Right lobe of liver (tissue), 6 donors: ENCODE measurements at places on chromosomes 13 and 19.

GRCh38 chr13:77390391-77390790 is 63.5 kb upstream of the MYCBP2 start:
- H3K4me3 ChIP-seq: no peak overlapping the region
- H3K4me1 ChIP-seq: no peaks in the 10 kb centered on the region
- H3K27me3 ChIP-seq: no peaks in the 10 kb centered on the region
- no peaks in the 10 kb centered on the region for H3K36me3 ChIP-seq
- H3K27ac ChIP-seq: no peak overlapping the region

- H3K4me1 ChIP-seq: no peaks in the 10 kb centered on the region
- peak overlapping the region; percentile 13 for H3K27ac ChIP-seq
- H3K36me3 ChIP-seq: no peaks in the 10 kb centered on the region
- no peak overlapping the region for H3K4me3 ChIP-seq
- no peak for DNase-seq
These were observed 3.6 kb upstream of the HPN start for GRCh38 chr19:35037716-35038622.

GRCh38 chr19:31875591-31875990 is 469.8 kb upstream of the ZNF507 start:
- H3K4me1 ChIP-seq: no peaks in the 10 kb centered on the region
- H3K27ac ChIP-seq: no peak overlapping the region
- H3K4me3 ChIP-seq: no peak overlapping the region
- no peaks in the 10 kb centered on the region for H3K36me3 ChIP-seq
- no peaks in the 10 kb centered on the region for H3K27me3 ChIP-seq

- no peak overlapping the region for H3K27ac ChIP-seq
- no peak overlapping the region for H3K4me3 ChIP-seq
- H3K4me1 ChIP-seq: peaks cover 9% of the 10 kb centered on the region
- H3K27me3 ChIP-seq: no peaks in the 10 kb centered on the region
These were observed 11.8 kb upstream of the DOCK9 start for GRCh38 chr13:98989469-98990235.

- no peaks in the 10 kb centered on the region for H3K36me3 ChIP-seq
- H3K27me3 ChIP-seq: no peaks in the 10 kb centered on the region
- peak overlapping the region; percentile 88 for H3K27ac ChIP-seq
These were observed 13.6 kb downstream of the IER2 start for GRCh38 chr19:13163609-13164342.

DNA sequence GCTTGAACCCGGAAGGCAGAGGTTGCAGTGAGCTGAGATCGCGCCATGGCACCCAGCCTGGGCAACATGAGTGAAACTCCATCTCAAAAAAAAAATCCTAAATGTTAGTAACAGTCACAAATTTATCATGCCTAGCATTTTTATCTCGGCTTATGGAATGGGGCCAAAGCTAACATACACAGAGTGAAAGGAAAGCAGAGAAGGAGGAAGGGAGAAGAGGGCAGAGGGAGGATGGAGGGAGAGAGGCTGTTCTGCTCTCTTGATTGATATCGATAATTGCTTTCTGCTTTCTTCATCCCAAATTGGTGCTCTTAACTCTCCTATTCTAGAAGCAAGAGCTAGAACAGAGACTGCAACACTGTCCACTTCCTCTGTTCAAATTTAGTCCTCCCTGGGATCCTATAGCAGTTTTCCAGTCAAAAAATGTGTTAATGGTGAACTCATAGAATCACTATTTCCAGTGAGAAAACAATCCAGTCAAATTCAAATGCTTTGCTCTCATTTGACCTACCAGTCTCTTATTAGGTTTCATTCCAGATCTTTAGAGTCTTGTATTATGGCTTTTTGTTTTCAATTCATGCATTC is 15.8 kb upstream of the TUBGCP3 start:
- no peaks in the 10 kb centered on the region for H3K36me3 ChIP-seq
- no peak overlapping the region for H3K27ac ChIP-seq
- no peaks in the 10 kb centered on the region for H3K27me3 ChIP-seq
- no peak overlapping the region for H3K4me3 ChIP-seq
